Breast epithelium (tissue), 4 donors: ENCODE measurements at places on chromosomes 4 and X.

DNA sequence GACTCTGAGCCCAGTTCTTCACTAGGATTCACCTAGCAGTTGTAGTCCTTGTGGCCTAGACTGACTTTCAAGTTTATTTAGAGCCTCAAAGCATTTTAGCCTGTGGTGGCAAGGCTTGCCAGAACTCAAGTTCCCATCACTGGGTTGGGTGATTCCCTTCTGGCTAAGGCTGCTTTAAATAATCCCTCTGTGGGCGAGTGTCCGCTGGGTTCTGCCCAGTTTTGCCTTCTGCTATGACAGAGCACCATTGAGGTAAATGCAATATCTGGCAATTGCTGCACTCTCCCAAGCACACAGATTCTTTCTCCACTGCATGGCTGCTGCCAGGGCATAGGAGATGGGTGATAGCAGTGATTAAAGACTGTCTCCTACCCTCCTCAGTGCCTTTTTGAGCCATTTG is 90.8 kb upstream of the RLIM start:
- DNase-seq: no peak

- no peak for DNase-seq
These were observed 10.7 kb downstream of the TLR3 start for GRCh38 chr4:186079694-186080093.

DNA sequence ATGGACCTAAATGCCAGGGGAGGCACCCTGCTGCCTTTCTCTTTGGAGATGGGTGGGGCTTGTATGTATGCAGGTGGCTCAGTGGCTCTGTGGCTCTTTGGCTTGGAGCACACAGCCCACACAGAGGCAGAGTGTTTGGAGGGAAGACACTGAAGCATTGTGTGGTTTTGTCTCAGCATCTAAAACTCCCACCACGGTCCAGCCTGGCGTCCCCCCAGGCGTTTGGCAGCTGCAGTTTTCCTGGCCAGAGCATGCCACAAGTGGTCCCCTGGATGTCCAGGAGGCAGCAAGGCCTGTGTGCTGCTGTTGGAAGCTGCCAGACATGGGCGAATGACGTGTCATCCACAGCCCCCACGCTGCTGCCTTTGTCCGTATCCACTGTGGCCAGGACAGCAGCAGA is 32.2 kb upstream of the PSAPL1 start:
- DNase-seq: no peak

DNA sequence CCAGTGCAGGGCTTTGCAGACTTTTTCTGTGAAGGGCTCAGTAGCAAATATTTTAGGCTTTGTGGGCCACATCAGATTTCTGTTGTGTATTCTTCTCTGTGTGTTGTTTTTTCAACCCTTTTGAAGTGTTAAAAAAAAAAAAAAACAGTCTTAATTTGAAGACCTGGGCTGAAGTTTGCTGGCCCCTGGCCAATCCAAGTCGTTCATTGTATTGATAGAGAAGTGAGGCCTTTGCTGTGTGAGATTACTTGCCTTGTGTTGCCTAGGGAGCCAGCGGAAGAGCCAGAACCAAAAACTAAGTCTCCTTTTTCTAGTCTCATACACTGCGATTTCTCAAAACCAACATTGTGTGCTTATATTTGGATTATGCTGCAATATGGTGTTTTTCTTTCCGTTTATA is 46.9 kb downstream of the MTM1 start:
- no peak for DNase-seq

DNA sequence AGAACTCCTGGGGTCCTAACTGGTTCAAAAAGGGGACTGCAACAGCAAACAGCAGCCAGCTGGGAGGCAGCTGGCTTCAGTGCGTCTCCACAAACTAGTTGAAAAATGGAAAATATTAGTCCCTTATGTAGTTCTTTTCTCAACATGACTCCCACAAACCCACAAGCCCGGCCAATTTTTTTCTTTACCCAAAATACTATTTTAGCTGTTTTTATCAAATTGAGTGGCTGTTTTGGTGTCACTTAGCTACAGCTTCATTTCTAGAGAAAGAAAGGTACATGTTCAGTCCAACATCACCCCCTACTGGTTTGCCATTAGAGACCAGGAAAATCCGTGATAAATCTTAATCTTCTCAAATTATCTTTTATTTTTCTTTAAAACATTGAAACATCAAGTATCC is 97.2 kb downstream of the GUCY2F start:
- DNase-seq: no peak

GRCh38 chr4:111519683-111520082 is 625.6 kb upstream of the FAM241A start:
- DNase-seq: no peak

DNA sequence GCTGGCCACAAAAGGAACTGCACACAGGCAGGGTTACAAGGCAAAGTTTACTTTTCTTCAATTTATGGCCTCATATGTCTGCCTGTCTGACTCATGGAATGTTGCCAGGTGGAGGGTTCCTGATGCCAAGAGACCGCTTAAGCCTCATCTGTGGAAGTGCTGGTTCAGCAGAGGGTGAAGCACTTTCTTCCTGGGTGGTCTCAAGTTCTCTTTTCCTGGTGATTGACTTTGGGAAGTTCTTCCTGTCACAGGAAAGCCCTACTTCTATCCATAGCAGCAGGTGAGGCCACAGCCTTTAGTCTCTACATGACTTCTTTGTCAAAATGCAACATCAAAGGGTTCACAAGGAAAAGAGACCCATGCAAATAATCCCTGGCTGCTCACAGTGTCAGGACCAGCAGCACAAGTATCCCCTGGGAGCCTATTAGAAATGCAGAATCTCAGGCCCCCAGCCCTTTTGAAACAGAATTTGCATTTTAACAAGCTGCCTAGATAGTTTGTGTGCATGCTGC is 81.4 kb upstream of the IGFBP7 start:
- no peak for DNase-seq

GRCh38 chr4:121614101-121614500 is 82.7 kb downstream of the ANXA5 start:
- DNase-seq: no peak

GRCh38 chrX:154008521-154008920 is 11.2 kb downstream of the IRAK1 start:
- no peak for DNase-seq

GRCh38 chrX:15882704-15883539 is 28.3 kb upstream of the AP1S2 start:
- DNase-seq: no peak

DNA sequence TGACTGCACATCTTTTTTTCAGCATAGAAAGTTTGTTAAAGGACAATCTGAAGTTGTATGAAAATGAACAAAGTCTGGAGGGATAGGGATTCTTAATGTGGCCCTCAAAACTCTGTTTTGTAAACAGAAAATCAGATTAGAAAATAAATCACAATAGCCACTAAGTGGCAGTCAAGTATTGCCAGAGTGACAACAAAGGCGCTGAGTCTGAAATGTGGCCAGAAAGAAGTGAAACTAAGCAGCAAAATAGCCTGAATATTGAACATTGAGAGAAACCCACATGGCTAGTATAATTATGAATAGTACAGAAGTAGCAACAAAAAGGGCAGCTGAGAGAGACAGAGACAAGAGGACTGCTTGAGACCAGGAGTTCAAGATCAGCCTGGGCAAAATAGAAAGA is 81.1 kb upstream of the CT45A1 start:
- no peak for DNase-seq

GRCh38 chrX:50705042-50705441 is 109.0 kb downstream of the SHROOM4 start:
- no peak for DNase-seq
